Umbilical cord (tissue), 2 donors: ENCODE measurements at places on chromosomes 3 and 15.

DNA sequence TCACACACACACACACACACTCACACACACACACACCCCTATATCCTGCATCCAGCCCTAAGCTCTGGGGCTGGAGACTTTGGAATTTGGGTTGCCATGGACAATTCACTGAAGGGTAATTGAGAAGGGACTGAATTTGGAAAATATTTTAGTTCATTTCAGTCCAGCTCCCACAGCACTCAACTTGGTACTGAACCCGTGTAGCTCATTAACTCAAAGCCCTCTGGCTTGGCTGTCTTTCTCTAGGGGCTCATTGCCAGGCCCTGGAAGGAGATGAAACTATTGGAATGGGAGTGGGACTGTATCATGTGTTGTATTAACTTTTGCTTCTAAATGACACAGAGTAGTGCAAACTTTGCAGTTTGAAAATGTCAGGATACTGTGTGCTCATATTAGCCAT lies 157.3 kb downstream of the EPHB1 start:
- no peak for DNase-seq

DNA sequence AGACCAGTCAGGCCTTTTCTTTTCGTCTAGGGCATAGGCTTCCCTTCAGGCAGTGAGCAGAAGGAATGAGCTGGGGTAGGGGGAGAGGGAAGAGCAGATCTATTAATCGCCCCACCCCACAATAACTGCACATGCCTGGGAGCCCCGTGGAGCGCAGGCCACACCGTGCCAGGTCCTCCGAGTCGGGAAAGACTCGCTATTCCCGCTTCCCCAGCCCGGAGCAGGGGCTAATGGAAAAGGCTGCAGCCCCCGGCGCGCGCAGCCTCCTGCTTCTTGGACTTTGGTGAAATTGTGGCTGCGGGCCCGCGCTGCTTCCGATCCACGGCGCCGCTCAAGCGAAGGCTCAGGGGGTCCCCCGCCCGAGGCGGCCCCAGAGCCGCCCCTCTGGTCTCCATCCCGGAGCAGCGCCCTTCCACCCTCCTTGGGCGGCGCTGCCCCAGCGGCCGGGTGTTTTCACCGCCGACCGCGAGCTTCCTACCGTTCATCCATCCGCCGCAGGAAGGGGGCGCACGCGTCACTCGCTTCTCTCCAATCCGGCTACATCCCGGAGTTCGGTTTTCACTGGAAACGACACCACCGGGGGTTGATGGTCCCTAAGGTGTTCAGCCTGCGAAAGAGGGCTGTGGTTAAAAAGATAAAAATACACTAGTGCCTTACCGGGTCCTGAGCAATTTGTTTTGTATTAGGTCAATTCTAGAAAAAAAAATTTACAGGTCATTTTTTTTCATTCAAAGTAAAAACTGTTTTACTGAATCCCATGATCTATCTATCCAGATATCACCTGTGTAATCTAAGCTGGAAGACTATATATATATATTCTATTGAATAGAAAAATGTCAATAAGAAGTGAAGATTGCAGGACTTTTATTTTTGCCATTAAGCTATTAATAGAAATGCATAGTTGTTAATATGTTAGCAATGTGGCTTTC lies 4.4 kb upstream of the SYNM start:
- peak; percentile 75 for DNase-seq

DNA sequence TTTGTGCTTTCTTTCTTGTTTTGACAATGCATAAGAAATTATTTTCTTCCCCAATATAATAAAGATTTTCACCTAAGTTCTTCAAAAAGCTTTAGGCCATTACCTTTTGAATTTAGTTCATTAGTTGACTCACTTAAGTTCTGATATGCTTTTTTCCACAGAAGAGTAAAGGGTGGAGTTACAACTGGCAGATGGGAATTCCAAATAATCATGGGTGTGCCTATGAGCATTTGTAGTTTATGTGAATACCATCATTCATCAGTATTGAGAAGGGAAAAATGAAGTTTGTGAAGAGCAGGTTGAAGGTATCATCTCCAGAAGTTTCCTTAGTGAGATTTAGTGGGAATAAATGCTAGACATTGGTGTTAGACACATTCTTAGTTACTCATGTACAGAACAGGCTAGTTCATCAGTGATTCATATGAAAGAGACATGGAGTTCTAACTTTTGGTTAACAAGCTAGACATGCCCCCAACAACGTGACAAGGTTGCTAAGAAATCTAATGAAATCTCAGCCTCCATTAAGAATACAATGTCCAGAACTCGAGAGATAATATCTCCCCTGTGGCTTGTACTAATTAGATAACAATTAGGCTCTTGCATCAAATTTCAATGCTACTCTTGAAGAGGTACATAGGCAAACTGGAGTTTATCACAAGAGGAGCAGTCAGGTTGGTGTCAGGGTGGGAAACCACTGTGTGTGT lies 16.9 kb upstream of the ALCAM start:
- DNase-seq, result no peak

GRCh38 chr15:77546050-77546501 lies 86.6 kb downstream of the LINGO1 start:
- DNase-seq, result peak; percentile 70

- no peak for DNase-seq
Observed at GRCh38 chr3:43909149-43909548, 218.4 kb downstream of the ABHD5 start.
